ENCODE measurements at places on chromosomes 2 and 18. TPM values are rescaled to one million over a fixed set of nuclear protein-coding genes. Genes with fewer than 3 reads are reported as not detected.

DNA sequence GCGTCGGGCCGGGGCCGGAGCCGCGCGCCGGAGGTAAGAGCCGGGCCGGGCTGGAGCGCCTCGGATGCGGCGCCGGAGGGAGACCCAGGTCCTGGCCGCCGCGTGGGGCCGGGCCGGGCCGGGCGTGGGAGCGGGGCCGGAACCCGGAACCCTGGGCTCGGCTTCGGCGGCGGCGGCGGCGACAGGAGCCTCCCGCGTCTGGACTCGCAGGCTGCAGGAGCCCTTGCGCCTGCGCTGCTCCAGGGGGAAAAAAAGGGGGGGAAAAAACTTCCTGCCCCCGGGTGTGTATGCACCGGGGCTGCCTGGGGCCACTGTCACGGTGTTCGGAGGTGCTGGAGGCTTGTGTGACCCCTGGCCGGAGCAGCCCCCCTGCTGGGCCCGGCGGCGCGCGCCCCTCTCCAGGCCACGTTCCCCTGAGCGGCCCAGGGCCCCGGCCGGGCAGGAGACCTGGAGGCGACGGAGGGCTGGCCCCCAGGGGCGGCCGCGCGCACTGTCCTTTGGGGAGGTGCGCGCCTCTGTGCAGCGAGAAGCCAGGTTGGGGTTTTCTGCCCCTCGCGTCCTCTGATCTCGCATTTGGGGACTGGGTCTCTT lies 864 bp downstream of the KLHL29 start:
- no peak for DNase-seq

GRCh38 chr2:11533278-11534070 lies at the start of gene GREB1:
TSS of gene GREB1 (plus strand) at chr2:11534045. CDS start at chr2:11556615, 22,570 bp downstream.
- DNase-seq = no peak

GRCh38 chr2:69947325-69947931 lies 14.0 kb downstream of the ASPRV1 start:
- no peak for DNase-seq

DNA sequence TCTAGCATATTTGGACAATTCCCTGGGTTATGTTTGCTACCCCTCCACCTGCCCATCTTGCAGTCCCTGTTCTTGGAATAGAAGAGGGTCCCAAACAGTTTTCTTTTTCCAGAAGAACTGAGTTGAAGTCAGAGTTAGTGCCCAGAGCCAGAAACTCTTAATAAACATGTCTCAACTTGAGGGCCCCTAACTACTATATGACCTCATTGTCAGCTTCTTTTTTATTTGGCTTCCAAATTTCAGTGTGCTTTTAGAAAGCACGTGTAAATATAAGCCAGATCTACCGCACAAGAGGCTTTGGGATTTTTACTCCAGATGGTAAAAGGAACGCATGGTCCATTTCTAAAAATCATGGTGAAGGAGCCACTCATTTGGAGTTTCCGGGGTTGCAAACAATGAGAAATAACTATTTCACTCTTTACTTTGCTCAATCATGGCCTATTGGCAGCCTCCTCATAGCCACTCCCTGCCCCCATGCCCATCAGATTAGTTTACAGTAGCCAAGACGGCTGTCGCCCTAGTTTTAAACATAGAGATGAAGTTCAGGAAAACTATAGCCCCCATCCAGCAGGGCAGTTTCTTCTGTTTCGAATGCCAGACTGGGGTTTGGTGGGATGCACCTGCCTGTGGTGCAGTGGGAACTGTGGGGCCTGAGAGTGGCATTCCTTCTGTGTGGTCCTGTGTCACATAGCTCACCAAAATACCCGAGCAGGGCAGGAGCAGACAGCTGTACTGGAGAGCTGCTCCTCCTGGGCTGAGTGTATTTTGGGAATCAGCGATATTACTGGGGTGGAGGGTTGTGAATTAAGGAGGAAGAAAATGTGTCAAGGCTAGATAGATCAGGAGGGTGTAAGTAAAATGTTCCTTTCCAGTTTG lies 1.7 kb downstream of the MAPRE3 start:
- no peak for DNase-seq

DNA sequence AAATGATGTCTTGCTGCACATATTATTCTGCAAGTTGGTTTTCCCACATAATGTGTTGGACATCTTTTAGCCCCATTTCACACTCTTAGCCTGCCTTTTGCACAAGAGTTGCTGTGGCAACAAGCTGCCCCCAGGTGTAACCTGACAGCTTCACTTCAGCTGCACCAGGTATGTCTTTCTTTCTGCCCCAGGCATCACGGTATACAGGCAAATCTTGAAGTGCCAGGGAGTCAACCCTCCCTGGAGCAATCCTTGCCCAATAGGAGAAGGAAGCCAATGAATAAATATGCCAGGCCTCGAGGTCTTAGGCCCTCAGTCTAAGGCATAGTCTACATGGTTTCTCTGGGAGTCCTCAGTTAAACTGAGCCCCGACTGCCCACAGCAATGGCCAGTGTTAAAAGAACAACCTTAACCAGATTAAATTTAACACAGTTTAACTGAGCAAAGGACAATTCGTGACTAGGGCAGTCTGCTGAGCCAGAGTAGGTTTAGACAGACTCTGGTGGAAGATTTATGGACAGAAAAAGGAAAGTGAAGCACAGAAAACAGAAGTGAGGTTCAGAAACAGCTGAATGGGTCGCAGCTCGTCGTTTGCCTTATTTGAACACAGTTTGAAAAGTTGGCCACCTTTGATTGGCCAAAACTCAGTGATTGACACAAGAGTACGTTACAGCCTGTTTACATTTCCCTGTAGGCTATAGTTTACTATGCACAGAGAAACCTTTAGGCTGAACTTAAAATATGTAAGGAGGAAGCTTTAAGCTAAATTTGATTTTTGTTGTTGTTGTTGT lies 32.0 kb upstream of the C1QL2 start:
- DNase-seq = no peak

- DNase-seq = peak; percentile 58
Measured at GRCh38 chr18:45802814-45803492, 22.5 kb upstream of the SIGLEC15 start.

GRCh38 chr2:147688242-147688641 lies 156.6 kb upstream of the ACVR2A start:
- DNase-seq = no peak

The KIAA2012 gene
- total RNA-seq = not detected

DNA sequence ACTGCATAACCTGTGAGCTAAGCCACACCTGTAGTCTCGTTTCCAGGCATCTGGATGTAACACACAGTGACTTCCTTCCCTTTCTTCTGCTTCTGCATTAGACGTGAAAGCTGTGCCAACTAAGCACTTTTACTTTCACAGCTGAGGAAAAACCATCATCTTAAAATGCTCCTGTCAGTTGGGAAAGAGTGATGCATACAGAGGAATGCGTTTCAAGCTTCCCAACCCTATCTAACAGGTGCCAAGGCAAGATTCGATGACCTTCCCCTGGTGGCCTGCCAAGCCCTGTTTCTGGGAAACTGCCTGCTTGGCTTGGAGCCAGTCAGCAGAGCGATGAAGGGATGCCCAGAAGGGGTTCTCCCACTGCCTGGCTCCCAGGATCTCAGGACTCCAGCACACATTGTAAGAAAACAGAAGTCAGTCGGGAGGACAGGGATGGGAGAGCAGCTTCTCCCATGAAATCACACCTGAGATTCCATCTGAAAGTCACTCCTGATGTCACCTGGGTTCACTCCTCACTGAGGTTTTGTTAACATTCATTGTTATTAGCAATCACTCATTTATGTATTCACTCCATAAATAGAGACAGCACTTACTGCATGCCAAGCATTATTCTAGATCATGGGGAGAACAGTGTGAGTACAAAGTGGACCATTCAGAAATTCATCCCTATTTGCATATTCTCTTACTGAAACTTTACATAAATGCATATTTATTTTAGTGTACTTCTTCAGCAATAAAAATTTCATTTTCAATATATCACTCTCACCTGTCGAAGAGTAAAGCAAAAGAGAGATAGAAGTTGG lies 64.1 kb downstream of the DTNA start:
- no peak for DNase-seq

The CXCR1 gene
- not detected for total RNA-seq

The NEU4 gene
- 0.54 TPM for total RNA-seq

DNA sequence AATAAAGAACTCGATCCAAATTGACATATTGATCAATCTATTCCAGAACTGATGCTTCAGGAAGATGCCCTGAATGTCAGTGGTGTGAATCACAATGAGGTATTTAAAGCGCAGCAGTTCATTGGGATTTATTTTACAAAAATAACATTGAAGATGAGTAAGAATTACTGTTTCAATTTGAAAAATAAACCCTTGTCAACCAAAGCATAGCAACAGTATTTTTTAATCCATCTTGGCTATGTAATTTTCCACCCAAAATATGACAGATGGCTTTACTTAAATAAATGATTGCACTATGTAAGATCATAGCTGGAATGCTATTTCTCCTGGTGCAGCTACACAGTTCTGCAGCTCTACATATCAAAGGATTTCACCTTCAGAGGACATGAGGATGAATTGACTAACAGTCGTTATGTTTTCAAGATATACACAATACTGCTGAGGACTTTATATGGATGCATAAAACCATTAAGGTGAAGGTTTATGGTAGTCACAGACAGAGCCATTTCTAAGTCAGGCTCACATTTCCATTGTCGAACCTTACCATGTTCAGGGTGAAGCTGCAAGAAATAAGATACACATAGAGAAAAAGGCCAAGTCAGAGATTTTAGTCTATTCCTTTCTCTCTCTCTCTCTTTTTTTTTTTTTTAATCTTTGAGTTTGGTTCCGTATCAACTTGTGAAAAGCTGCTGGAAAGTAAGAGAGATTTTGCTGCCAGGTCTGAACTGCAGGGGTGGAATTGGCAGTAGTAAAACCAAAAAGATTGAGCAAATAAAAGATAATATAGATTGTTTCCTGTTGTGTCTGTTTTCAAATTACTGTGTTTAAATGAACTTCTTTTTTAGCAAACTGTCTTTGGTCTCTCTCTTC lies 398.0 kb upstream of the CDH20 start:
- no peak for DNase-seq

The TEKT4 gene
- not detected for total RNA-seq

The REG3G gene
- total RNA-seq = not detected

DNA sequence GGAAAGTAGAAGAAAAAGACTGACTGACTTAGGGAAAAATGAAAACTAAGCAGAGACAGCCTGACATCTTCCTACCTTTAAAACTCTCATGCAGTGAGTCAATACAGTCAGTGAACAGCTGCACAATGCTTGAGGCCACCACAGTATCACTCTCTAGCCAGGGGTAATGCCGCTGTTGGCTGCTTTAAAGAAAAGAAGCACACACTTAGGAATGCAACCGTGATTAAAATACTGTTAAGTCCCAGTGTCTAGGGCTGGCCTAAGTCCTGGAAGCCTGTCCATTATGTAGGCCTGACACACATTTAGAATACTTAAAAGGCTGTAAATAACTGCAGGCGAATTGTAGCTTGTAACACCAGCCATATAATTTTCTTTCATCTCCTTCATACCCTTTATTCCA lies 50.7 kb downstream of the SIGLEC15 start:
- DNase-seq = no peak

The DNER gene
- not detected for total RNA-seq

The LONRF2 gene
- 0.20 TPM for total RNA-seq

GRCh38 chr2:178320011-178320585 lies 125.8 kb downstream of the OSBPL6 start:
- no peak for DNase-seq

DNA sequence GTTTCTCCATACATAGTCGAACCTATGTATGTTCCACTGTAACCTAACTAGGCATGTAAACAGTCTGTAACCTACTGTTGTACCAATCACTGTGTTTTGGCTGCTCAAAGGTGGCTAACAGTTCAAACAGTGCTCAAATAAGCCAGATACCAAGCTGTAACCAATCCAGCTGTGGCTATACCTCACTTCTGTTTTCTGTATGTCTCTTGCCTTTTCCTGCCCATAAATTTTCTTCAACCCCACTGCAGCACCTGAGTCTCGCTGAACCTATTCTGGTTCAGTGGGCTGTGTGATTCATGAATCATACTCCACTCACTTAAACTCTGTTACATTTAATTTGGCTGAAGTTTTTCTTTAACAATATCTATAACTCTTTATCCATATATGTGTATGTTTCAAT lies 340.7 kb downstream of the LPIN1 start:
- DNase-seq = no peak

- DNase-seq = no peak
Measured at GRCh38 chr2:54859416-54859815, 136.0 kb downstream of the EML6 start.

The C18orf32 gene
- 22.4 TPM for total RNA-seq

The TWSG1 gene
- 13.3 TPM for total RNA-seq

DNA sequence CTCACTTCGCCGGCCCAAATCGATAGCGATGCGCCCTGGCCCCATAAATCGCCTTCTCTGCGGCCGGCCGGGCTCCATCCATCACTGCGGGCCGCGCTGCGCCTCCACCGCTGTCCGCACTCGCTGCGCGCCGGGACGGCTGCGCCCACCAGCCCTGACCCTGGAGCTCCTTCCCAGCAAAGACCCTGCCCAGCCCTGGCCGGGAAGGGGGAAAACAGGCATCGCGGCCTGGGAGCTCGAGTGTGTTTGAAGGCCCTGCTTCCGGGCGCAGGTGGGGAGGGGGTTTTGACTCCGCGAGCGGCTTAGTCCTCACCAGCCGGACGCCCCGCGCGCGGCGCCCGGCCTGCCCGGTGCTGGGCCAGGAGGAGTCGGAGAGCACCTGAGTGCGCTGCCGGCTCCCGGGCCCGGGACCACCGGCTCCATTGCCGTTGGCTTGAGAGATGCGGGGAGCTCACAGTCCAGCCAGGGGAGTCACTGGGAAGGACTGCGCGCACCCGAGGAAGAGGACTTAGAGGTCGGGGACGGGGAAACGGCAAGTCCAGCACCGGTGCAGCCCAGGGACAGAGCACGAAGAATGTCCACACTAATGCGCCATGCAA lies 1.1 kb downstream of the PAX8 start:
- DNase-seq = no peak

GRCh38 chr2:121697108-121697631 lies 39.5 kb downstream of the NIFK start:
- no peak for DNase-seq

GRCh38 chr2:114628481-114628880 lies 186.0 kb downstream of the DPP10 start:
- no peak for DNase-seq

GRCh38 chr18:22228976-22229375 lies 59.6 kb downstream of the GATA6 start:
- no peak for DNase-seq

- DNase-seq = no peak
Measured at GRCh38 chr2:104871972-104872865, 18.3 kb downstream of the POU3F3 start.

- no peak for DNase-seq
Measured at GRCh38 chr2:179951680-179952079, 55.4 kb downstream of the CWC22 start.

DNA sequence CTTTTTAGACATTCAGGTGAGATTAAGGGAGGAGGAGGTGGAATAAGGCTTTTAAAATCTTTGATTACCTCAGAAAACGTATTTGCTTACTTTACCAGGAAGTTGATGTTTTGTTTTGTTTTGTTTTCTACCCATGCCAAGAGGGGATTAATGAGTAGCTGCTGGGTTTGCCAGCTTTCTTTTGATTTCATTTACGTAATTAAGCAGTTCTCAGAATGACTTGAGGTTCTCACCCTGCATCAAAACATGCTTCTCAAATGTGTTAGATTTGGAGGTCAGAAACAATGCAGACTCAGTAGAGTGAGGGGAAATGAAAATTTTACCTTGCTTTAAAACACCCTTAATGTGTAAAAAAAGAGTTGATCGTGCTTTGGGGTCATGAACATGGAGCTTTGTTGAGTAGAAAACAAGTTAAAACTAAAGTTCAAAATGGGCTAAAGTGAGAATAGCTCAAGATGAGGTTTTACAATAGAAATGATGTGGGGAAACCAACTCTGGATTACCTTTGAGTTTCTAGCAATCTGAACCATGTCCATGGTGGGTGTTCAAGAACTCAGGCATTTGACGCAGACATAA lies 217.1 kb upstream of the EPAS1 start:
- DNase-seq = no peak

- DNase-seq = no peak
Measured at GRCh38 chr2:140481136-140481535, 1649.7 kb downstream of the LRP1B start.

All from activated CD8-positive, alpha-beta T cell treated with anti-CD3 and anti-CD28 coated beads for 36 hours (primary cell).